ENCODE measurements at places on chromosomes 1 and 21.

- peaks cover 11% of the 10 kb centered on the region for H3K4me1 ChIP-seq
- H3K4me3 ChIP-seq: no peak overlapping the region
- no peaks in the 10 kb centered on the region for H3K36me3 ChIP-seq
- no peaks in the 10 kb centered on the region for H3K27me3 ChIP-seq
- no peak overlapping the region for H3K27ac ChIP-seq
Measured at GRCh38 chr1:58922302-58923089, 138.6 kb upstream of the JUN start.

DNA sequence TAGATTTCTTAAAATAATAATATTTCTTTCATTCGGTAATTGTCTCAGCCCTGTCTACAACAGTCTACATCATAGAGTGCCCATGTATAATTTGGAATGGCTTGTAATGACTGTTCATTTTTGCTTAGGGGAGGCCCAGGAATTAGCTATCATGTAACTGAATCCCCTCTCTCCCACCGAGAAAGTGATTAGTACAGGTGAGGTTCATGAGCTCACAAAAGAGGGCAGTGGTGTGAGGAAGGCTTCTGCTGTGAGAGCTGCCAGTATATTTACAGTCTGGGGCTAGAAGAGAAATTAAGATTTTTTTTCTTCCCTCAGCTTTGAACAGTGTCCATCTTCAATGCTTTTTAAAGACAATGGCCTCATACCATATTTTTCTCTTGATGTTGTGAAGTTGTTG lies 340.7 kb downstream of the ADGRL2 start:
- no peak for DNase-seq
- no peak overlapping the region for H3K27ac ChIP-seq
- no peaks in the 10 kb centered on the region for H3K4me1 ChIP-seq
- H3K27me3 ChIP-seq: no peaks in the 10 kb centered on the region

GRCh38 chr21:29342363-29342957 lies 43.7 kb downstream of the BACH1 start:
- no peak overlapping the region for H3K27ac ChIP-seq
- DNase-seq: no peak
- no peaks in the 10 kb centered on the region for H3K4me1 ChIP-seq
- no peak overlapping the region for H3K4me3 ChIP-seq
- H3K36me3 ChIP-seq: peaks cover 8% of the 10 kb centered on the region

DNA sequence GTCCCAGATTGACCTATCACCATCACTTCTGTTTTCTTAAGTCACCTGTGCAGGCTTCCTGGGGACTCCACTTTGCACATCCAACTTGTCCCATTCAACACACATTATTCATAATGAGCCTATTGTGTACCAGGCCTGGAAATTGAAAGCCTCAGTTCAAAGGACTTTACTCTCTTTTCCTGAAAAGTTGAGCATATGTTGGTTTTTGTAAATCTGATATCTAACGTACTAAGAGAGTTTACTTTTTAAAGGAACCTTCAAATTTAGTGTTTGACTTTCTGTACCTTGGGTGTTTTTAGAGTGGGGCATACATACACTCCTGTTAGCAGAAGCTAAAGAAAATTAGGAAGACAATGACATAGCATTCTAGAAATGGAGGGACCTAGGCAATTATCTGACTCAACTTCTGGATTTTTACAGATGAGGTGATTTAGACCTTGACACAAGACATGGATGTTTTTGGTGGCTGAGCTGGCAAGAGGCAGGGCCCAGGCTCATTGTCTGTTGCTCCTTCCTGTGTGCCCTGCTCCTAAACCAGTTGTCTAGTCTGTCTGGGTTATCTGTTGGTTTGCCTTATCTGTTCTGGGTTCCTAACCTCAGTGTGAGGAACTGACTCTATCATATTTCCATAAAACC lies 336.5 kb downstream of the RPS6KC1 start:
- H3K27ac ChIP-seq: no peak overlapping the region
- DNase-seq: no peak
- H3K36me3 ChIP-seq: no peaks in the 10 kb centered on the region
- no peak overlapping the region for H3K4me3 ChIP-seq
- H3K27me3 ChIP-seq: no peaks in the 10 kb centered on the region

DNA sequence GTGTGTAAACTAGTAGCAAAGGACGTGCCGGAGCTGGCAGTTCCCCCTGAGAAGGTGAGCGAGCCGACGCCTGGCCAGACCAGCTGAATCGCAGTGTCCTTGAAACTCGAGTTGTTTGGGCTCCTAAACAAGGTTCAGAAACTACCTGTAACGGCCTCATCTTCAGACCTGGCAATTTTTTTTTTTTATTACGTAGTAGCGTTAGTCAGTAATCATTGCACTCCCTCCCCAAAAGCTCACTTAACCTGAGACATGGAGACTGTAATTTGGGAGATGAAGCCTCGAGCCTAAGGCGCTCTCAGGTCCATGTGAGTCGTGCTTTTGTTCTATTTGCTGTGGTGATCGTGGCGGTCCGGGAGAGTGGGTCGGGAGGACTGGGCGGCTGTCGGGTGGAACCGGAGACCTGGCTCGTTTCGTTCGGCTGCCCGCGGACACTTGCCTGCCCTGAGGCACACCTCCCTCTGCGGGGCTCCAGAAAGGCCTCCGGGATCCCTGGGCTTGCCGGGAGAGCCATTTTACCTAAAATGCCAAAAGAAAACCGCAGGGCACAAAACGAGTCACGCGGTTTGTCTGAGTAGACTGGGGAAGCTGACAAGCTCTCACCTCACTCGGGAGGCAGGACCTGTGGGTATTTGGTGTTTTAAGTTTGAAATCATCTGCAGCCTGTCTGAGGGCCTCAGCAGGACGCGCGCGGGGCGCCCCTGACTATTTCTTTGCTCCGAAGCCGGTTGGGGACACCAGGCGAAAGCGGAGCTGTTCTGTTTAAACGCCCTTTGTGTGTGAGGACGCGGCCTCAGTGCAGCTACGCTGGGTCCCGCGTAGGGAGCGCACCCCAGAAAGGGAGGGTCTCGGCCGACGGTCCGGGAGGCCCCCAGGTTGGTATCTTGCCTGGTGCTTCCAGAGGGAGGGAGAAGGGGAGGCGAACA lies 722 bp downstream of the LHX8 start:
- no peak for DNase-seq
- H3K4me3 ChIP-seq: peak overlapping the region; percentile 49
- H3K27ac ChIP-seq: no peak overlapping the region
- peaks cover 88% of the 10 kb centered on the region for H3K27me3 ChIP-seq
- H3K4me1 ChIP-seq: peaks cover 4% of the 10 kb centered on the region
- H3K36me3 ChIP-seq: no peaks in the 10 kb centered on the region

GRCh38 chr1:47962750-47963492 lies 34.3 kb downstream of the TRABD2B start:
- H3K27ac ChIP-seq: no peak overlapping the region
- DNase-seq: no peak
- no peaks in the 10 kb centered on the region for H3K27me3 ChIP-seq
- no peak overlapping the region for H3K4me3 ChIP-seq

GRCh38 chr1:168360151-168361021 lies 79.7 kb downstream of the TBX19 start:
- H3K27ac ChIP-seq: no peak overlapping the region
- DNase-seq: no peak
- no peaks in the 10 kb centered on the region for H3K36me3 ChIP-seq
- H3K4me1 ChIP-seq: no peaks in the 10 kb centered on the region
- H3K27me3 ChIP-seq: no peaks in the 10 kb centered on the region

DNA sequence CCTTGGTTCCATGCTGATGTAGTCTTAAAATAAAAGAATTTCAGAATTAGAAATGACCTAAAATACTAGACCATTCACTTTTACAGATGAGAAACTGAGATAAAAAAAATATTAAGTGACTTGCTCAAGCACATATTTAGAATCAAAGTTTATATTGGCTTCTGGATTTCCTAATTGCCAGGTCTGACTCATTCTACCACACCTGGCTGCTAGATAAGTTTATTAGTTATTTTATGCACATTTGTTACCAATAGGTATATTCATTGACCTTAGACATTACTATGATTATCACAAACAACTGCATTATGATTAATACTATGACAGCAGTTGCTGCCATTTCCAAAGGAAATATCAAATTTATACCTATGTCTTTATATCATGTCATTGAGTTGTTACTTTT lies 497.5 kb downstream of the RWDD3 start:
- H3K4me1 ChIP-seq: no peaks in the 10 kb centered on the region
- no peaks in the 10 kb centered on the region for H3K36me3 ChIP-seq
- H3K27ac ChIP-seq: no peak overlapping the region
- H3K4me3 ChIP-seq: no peak overlapping the region

GRCh38 chr1:58724483-58724882 lies 24.6 kb upstream of the MYSM1 start:
- DNase-seq: no peak
- H3K27me3 ChIP-seq: no peaks in the 10 kb centered on the region
- H3K36me3 ChIP-seq: no peaks in the 10 kb centered on the region
- H3K27ac ChIP-seq: no peak overlapping the region

DNA sequence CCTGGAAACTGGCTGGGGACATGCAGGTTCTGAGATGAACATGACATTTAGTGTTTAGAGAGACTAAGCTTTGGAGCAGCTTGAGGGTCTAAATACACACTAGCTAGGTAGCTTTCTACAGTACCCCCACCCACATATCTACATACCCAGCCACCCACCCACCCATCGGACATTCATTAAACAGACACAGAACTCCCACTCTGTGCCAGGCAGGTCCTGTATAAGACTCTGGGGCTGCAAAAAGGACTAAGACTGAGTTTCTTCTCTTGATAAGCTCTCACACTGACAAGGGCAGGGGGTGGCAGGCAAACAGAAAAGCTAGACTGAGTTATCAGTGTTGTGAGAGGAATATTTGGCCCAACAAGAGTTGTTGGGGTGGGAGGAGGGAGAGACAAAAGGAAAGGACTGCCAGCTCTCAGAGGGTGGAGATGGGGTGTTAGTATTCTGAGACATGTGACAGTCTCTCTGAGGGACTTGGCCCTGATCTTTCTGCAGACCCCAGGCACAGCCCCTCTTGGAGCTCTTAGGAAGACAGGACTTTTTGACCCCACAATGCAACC lies 6.8 kb downstream of the MAP7D1 start:
- H3K27me3 ChIP-seq: no peaks in the 10 kb centered on the region
- H3K4me3 ChIP-seq: no peak overlapping the region
- no peak overlapping the region for H3K27ac ChIP-seq
- H3K4me1 ChIP-seq: peaks cover 66% of the 10 kb centered on the region
- H3K36me3 ChIP-seq: peaks cover 7% of the 10 kb centered on the region

DNA sequence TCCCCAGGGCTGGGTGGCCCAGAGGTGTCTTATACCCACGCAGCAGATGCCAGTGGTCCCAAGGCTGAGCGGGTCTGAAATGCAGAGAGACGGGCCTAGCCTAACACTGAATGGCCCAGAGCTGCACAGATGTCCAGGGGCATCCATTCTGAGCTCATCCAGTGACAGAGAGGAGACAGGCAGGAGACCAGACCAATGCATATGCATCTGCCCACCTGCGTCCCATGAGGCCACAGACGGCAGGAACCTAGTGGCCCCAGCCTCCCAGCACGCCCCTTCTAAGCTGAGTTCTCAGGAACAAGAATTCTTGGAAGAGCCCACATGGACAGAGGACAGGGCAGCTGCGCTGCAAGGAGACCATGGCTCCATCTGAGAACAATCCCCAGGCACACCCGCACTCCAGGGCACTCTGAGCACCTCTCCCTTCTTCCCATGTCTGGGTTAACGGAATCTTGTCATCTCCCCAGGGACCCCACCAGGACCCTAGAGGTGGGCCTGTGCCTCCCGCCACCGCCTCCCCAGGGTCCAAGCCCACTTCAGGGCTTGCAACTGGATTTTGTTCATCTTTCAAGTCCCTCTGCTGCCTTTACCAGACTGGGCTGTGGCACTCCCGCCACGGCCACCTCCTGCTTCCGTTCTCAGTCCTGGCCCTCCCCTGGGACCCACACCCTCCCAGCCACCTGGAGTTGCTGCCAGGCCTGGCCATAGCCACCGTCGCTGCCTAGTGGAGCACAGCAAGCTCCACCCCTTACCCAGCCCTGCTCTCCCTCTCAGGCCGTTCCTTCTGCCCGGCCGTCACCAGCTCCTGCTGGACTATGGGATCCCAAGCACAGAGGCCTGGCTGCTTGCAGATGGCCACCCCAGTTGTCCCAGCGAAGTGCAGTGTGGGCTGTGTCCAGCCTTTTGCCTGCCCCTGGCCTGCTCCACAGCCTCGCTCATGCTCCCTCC lies 3.3 kb downstream of the WNT3A start:
- DNase-seq: no peak
- H3K36me3 ChIP-seq: no peaks in the 10 kb centered on the region
- H3K4me3 ChIP-seq: no peak overlapping the region
- H3K4me1 ChIP-seq: no peaks in the 10 kb centered on the region

- DNase-seq: peak; percentile 42
- no peaks in the 10 kb centered on the region for H3K27me3 ChIP-seq
- H3K36me3 ChIP-seq: no peaks in the 10 kb centered on the region
- H3K27ac ChIP-seq: no peak overlapping the region
- no peaks in the 10 kb centered on the region for H3K4me1 ChIP-seq
- H3K4me3 ChIP-seq: no peak overlapping the region
Measured at GRCh38 chr21:39114871-39115575, 68.2 kb downstream of the PSMG1 start.

- H3K27ac ChIP-seq: no peak overlapping the region
- H3K36me3 ChIP-seq: no peaks in the 10 kb centered on the region
- H3K27me3 ChIP-seq: peaks cover 100% of the 10 kb centered on the region
- DNase-seq: no peak
- peaks cover 9% of the 10 kb centered on the region for H3K4me1 ChIP-seq
Measured at GRCh38 chr1:63323865-63324778, 1.8 kb downstream of the FOXD3 start.

- DNase-seq: no peak
- no peak overlapping the region for H3K4me3 ChIP-seq
- no peaks in the 10 kb centered on the region for H3K36me3 ChIP-seq
- H3K4me1 ChIP-seq: peaks cover 40% of the 10 kb centered on the region
- no peak overlapping the region for H3K27ac ChIP-seq
Measured at GRCh38 chr1:15968172-15968571, 7.7 kb downstream of the ZBTB17 start.

DNA sequence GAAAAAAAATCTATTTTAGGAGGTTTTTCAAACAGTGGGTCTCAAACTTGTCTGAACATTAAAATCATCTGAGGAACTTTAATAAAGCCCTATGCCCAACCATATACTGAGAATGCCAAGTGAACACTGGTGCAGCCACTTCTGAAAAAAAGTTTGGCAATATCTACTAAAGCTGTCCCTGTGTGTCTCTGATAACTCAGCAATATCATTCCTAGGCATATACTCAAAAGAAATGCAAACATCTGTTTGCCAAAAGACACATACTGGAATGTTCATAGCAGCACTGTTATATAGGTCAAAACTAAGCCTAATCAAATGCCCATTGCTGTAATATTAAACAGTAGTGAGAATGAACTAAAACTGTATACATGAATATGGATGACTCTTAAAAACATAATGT lies 74.2 kb upstream of the RGS4 start:
- no peak for DNase-seq
- no peaks in the 10 kb centered on the region for H3K27me3 ChIP-seq
- H3K4me3 ChIP-seq: no peak overlapping the region
- H3K27ac ChIP-seq: no peak overlapping the region
- H3K4me1 ChIP-seq: no peaks in the 10 kb centered on the region

GRCh38 chr1:100438375-100438774 lies 86.1 kb downstream of the CDC14A start:
- no peak overlapping the region for H3K27ac ChIP-seq
- no peaks in the 10 kb centered on the region for H3K36me3 ChIP-seq
- H3K4me1 ChIP-seq: no peaks in the 10 kb centered on the region
- no peak overlapping the region for H3K4me3 ChIP-seq
- no peak for DNase-seq

- DNase-seq: no peak
- no peaks in the 10 kb centered on the region for H3K36me3 ChIP-seq
- no peak overlapping the region for H3K4me3 ChIP-seq
- H3K27me3 ChIP-seq: no peaks in the 10 kb centered on the region
- H3K4me1 ChIP-seq: peaks cover 9% of the 10 kb centered on the region
Measured at GRCh38 chr1:91613595-91613994, 112.9 kb downstream of the CDC7 start.

GRCh38 chr1:225329041-225329440 lies 98.8 kb downstream of the LBR start:
- H3K27ac ChIP-seq: no peak overlapping the region
- no peaks in the 10 kb centered on the region for H3K4me1 ChIP-seq
- no peaks in the 10 kb centered on the region for H3K27me3 ChIP-seq
- no peaks in the 10 kb centered on the region for H3K36me3 ChIP-seq
